ENCODE measurements at places on chromosomes 3 and 15. TPM values are rescaled to one million over a fixed set of nuclear protein-coding genes. Genes with fewer than 3 reads are reported as not detected.

Gene SST
- not detected for total RNA-seq

Gene HCN4
- 0.38 TPM for total RNA-seq

Gene GOLGA8T
- 1.6 TPM for total RNA-seq

Gene MORC1
- total RNA-seq: not detected

Gene LHFPL4
- 0.07 TPM for total RNA-seq

Gene ARGFX
- not detected for total RNA-seq

Gene RYR3
- total RNA-seq: 0.07 TPM

Gene CFAP100
- total RNA-seq: not detected

Gene CCDC12
- 62.5 TPM for total RNA-seq

Gene KCNMB3
- 1.4 TPM for total RNA-seq

Gene PFN2
- 151 TPM for total RNA-seq

Gene PDCD10
- total RNA-seq: 54.4 TPM

Gene MYZAP
- 1.3 TPM for total RNA-seq

Gene THRB
- 2.1 TPM for total RNA-seq
